ENCODE measurements at places on chromosomes 3 and 15.

- DNase-seq: peak; percentile 80
Measured at GRCh38 chr3:184345317-184346144, 8.1 kb downstream of the FAM131A start.

DNA sequence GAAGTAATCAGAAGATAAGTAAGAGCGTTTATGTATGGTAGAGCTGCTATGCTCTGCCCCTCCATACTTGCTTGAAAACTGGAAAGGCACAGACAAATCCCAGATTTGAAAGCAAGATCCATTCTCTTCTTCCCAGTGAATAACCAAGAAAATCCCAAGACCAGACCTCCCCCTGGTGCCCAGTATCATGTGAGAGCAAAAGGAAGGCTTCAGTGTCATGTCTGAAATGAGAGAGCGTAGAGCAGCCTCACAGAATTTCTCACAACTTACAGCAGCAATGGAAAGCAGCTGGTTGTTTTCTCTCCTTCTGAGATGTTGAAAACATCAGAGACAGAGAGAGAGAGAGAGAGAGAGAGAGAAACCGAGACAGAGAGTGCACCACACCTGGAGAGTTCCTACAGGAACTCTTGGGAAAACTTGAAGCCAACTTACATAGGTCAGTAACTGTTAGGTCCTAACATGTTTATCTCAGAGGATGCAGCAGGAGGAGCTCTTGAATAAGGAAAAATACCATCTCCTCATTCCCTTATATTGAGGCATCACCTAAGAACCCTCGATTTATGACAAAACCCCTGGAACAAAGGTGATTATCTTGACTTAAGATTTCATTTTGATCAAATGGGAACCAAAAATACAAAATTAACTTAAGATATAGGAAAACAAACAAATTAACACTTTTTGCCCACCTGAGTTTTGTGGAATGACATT, 273.3 kb downstream of the NSUN3 start:
- DNase-seq: no peak

GRCh38 chr15:45648521-45649200, 13.8 kb downstream of the SQOR start:
- DNase-seq: no peak

- no peak for DNase-seq
Measured at GRCh38 chr3:122947738-122948137, 79.8 kb downstream of the SEMA5B start.

DNA sequence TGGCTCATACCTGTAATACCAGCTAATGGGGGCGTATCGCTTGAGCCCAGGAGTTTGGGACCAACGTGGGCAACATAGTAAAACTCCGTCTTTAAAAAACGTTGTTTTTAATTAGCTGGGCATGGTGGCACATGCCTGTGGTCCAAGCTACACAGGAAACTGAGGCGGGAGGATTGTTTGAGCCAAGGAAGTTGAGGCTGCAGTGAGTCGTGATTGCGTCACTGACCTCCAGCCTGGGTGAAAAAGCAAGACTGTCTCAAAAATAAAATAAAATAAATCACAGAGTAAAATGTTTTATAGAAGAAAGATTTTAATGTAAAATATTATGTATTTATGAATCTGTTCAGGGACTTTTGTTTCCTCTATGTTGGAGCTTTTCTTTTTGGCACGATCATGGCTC, 15.3 kb upstream of the STRIT1 start:
- no peak for DNase-seq

GRCh38 chr3:46714728-46715506, 2.8 kb downstream of the PRSS50 start:
- DNase-seq: no peak

- no peak for DNase-seq
Measured at GRCh38 chr15:83486363-83486762, 39.2 kb downstream of the SH3GL3 start.

DNA sequence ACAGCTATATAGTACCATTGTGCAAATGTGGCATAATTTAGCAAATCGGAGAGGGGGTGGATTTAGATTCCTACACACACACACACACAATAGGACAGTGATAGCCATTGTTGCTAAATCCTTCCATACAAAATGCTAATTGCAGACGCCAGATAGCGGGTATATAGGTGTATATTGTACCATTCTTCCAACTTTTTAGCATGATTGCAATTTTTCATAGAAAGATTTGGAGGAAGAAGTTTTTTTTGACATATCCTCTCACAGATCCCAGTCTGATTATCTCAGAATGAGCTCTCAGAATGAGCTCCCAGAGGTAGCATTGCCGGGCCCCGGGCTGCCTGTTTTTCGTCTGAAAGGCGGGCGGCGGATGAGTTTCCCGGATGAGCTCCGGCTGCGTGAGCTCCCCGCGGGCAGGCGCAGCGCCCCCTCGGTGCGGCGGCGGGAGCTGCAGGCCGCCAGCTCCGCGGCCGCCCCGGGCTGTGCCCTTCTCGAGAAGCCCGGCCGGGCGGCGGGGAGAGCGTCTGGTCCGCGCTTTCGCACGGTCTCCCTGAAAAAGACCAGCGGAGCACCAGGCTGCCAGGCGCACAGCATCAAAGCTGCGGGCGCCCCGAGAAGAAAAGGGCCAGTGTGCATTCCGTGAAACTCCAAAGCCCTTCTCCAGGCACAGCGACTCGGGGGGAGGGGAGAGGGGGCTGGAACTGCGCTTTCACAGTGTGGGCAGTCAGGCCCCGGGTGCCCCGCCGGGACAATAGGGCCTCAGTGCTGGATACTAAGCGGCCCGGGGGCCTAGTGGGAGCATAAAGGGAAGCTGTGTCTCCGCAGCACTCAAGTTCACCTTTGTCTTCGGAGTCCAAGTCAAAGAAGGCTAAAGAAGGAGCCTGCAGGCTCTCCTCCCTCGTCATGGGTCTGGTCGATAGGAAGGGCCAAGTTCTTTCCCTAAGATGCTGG, 12.0 kb upstream of the SHC4 start:
- DNase-seq: peak; percentile 76

DNA sequence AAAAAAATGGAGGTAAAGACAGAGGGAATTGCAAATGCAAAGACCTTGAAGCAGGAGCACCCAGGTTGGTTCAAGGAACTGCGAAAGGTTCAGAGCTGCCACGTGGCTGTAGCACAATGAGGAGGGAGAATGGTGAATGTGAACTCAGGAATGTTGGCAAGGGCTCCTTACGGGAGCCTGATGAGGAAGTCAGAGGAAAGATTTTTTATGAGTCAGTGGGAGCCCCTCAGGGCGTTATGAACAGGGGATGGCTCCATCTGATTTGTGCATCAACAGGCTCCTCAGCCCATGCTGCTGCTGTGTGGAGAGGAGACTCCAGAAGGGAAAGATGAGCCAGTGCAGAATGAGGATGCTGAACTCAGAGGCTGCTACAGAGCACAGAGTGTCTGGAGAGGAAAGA, 194.4 kb downstream of the ARRDC4 start:
- no peak for DNase-seq

DNA sequence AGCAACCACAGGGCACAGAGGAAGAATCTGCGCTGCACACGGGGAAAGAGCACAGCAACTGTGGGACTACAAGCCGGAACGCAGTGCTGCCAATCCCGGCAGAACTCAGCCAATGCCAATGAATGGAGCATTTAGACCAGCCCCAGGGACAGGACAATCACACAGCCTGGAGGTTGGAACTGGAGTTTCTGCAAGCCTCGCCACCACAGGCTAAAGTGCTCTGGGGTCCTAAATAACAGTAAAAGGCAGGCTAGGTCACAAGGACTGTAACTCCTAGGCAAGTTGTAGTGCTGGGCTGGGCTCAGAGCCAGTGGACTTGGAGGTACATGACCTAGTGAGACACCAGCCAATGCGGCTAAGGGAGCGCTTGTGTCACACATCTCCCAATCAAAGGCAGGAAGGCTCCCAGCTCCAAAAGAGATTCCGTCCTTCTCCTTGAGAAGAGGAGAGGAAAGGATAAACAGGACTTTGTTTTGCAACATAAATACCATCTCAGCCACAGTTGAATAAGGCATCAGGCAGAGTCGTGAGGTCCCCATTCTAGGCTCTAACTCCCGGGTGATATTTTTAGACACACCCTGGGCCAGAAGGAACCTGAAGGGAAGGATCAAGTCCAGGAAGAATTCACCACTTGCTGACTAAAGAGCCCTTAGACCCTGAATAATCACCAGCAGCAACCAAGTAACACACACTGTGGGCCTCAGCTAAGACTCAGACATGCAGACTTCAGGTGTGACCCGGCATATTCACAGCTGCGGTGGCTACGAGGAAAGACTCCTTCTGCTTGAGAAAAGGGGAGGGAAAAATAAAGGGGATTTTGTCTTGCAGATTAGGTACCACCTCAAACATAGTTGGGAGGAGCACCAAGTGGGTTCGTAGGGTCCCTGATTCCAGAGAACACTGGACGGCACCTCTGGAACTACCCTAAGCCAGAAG, 85.5 kb upstream of the XXYLT1 start:
- peak; percentile 45 for DNase-seq

- no peak for DNase-seq
Measured at GRCh38 chr3:64228110-64228509, 2.8 kb upstream of the PRICKLE2 start.

DNA sequence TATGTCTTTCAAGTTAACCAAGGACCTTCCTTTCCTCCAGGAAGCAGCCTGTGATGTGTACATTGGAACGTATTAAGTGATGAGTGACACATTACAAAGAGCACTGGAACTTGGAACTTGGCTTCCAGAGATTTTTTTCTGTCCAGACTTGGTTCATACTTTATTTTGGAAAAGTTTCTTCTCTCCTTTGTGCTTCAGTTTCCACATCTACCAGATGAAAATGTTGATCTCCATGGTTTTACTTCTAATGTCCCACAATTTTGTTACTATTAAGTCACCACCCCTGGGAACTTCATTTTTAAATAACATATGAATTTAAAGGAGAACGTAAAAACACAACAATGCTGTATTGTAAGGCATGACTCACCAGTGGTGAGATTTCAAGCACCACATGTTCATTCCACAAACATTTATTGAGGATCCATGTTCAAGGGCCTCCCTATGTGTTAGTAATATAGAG, 290.7 kb upstream of the LMCD1 start:
- DNase-seq: no peak

- no peak for DNase-seq
Measured at GRCh38 chr3:33114622-33115023, 809 bp downstream of the CRTAP start.

GRCh38 chr3:42589382-42590109, 1.1 kb upstream of the SS18L2 start:
- no peak for DNase-seq

DNA sequence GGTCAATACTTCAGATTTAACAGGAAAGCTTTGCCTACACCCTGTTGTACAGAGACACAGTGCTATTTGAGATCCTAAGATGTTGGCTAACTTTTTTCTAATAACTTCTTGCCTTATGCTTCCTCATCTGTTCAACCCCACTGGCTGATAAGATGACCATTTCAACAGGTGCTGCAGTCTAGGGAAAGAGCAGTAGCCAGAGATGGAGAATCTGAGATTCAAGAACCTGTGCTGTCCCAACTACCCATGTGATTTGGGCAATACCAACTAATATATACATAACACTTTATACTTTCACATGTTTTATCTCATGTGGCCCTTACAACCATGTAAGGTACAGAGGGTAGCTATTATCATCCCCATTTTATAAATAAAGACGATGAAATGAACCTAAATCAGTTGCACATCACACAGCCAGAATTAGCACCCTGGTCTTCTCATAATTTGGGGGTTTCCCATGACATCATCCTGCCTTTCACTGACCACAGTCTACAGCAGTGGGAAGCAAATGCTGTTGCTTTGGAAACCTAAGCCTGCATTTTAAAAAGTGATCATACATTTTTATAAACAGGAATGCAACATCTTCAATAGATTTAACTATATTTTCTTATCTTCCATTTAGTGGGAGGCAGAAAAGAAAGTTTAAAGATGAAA, 9.7 kb downstream of the TTC23 start:
- no peak for DNase-seq

- DNase-seq: no peak
Measured at GRCh38 chr3:5520237-5520636, 332.7 kb downstream of the EDEM1 start.

DNA sequence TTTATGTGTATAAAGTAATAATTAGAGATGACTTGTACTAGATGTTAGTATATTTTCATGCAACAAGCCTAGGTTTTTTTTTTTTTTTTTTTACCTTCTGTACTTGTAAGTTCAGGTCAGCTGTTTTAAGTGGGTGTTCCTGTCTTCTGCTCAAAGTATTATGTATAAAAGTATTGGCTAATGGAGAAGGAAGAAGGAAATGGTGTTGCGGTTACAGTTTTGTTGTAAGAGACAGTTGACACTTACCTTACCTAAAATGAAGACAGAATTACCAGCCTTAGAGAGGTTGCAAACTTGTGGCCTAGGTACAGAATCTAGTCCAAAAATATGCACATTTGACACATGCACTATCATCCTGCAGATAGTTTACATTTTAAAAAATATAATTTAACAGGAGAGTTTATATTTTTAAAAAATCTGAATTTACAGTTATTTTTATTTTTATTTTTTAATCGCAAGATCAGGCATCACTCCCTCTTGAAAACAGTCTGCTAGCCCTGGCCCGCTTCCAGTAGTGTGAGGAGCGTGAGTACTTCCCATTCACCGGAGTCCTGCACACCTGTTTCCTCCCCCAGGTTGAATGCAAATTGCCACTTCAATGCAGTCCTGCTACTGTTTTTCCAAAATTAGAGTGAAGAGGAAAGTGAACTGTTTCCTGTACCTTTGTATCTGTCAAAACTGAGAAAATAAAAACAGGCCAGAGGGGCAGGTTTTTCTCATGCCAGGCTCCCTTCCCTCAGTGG, 224.3 kb upstream of the SOX2 start:
- no peak for DNase-seq

DNA sequence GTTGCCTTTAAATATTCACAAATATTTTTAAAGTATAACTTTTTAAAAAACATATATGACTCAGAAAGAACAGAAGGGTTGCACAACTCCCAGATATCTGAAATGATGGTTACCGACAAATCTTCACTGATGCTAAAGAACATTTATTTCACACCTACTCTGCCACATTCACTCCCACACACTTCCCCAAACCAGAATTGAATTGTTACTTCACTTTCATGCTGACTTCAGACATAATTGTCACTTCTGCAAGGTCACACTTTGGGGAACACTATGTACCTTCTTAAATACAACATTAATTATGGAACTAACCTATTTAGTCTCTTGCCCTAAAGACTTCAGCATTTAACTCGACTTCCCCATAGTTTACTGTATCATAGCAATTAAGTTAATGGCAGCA, 795.1 kb downstream of the FHIT start:
- DNase-seq: no peak

DNA sequence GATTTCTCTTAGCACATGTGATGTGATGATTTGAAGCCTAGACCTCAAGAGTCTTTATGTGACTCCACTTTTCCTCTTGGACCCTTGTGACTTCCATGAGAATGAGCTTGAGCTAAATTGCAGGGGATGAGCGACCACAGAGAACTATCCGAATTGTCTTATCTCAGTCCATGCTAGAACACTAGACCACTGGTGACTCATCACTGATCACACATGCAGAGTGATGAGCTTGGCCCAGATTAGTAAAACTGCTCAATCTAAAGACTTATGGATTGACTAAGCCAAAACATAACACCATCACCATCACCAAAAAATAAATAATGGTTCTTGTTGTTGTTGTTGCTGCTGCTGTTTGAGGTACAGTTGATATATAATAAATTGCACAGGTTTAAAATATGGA, 114.1 kb upstream of the CFAP20DC start:
- DNase-seq: no peak
